Stomach (tissue), 19 donors: ENCODE measurements at places on chromosomes 3 and 15.

GRCh38 chr3:108133048-108133369 lies 42.2 kb upstream of the CD47 start:
- DNase-seq: no peak

- peak; percentile 56 for DNase-seq
Observed at GRCh38 chr15:39326306-39326975, 254.4 kb upstream of the THBS1 start.

GRCh38 chr3:148833223-148833622 lies 5.6 kb downstream of the CPB1 start:
- no peak for DNase-seq

DNA sequence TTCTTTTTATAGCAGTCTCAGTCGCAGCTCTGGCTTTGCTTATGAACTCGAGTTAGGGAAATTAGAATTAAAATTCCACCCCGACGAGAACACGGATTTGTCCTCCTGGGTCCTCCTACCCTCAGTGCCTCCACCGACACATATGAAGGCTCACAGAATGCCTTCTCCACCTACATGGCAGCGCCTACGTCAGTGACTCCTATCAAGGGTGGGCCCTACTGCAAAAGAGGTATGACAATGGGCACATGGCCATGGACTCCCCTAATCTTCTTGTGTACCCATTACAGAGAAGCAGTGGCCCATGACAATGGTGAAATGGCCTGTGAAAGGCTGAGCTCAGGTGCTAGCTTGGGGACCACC lies 173.0 kb upstream of the TLE3 start:
- DNase-seq: no peak

- DNase-seq: peak; percentile 50
Observed at GRCh38 chr3:109806929-109807328, 469.6 kb upstream of the DPPA4 start.

DNA sequence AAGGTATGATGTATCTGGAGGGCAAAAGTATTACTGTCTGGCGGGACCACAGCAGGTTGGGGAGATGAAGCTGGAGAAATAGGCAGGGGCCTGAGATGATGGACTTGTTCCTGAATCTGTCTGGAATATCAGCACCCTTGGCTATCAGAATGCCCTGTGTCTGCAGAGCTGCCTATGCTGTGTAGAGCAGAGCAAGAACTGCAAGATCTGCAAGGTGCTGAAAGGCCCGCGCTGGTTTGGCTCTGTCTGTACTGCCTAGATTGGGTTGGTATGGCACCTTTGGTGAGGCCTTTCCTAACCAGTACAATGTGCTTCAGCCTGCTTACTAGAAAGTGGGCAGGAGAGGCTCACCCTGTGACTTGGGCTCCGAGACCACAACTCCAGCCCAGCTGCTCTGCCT lies 96.8 kb downstream of the WDR76 start:
- DNase-seq: no peak

- no peak for DNase-seq
Observed at GRCh38 chr15:47750030-47750739, 32.9 kb downstream of the SEMA6D start.

- no peak for DNase-seq
Observed at GRCh38 chr15:63900306-63900705, 66.6 kb upstream of the HERC1 start.

DNA sequence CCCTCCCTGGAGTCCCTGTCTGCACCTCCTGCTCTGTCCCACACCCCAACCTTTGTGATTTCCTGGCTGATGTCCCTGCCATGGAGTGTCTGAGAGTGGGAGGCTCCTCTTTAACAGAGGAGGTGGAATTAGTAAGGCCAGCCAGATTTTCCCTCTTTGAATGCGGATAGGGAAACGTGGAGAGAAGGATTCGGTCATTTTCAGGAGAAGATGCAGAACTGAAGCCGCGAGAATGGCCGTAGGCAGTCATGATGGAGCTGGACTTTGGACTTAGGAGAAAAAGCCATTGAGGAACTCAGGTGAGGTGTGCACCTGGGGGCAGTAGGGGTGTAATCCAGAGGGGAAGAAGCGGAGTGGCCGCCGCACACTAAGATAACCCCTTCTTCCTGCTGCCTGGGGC lies 138.1 kb upstream of the ATP10A start:
- no peak for DNase-seq
